Stimulated activated CD4-positive, alpha-beta T cell treated with anti-CD3 and anti-CD28 coated beads, Interleukin-4, amount 100 ng/mL, for 24 hours (primary cell): ENCODE measurements at places on chromosomes 5 and 9.
A peak's percentile ranks its signal among the peaks of the same experiment; 100 is the strongest.

DNA sequence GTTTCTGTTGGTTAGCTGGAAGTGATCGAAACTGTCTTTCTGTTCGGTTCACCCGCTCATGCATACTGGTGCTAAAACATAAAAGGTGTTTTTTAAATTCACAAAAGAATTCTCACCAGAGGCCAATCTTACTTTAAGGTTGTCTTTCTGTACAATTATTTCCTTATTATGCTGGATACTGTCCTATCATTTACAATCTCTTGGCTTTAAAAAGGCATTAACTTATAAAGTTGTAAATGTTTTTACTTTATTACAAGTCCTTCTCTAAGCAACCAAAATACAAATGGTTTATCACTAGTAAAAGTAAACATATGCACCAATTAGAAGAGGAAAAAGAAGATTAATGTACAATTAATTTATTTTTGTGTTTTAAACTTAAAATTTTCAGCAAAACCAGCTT lies 10.7 kb downstream of the CARNMT1 start:
- no peak for DNase-seq

DNA sequence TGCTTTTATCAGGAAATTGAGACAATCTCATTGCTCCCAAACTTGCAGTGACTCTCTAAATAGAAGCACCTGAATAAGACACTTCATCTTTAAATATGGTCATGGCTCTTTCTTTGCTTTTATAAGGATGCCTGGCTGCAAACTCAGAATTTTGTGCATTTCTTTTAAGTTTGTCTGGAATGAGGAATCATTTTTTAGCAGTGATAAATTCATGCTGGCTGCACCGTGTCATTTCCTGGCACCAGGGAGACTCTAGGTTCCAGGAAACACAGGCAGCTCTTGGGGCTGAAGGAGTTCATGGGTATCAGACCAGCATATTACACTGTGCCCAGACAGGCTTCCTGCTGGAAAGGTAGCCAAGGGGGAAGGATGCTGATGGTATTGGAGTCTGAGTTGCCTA lies 109.9 kb downstream of the NUDT12 start:
- DNase-seq = no peak

GRCh38 chr5:65883461-65883860 lies 42.9 kb upstream of the ERBIN start:
- DNase-seq = no peak

DNA sequence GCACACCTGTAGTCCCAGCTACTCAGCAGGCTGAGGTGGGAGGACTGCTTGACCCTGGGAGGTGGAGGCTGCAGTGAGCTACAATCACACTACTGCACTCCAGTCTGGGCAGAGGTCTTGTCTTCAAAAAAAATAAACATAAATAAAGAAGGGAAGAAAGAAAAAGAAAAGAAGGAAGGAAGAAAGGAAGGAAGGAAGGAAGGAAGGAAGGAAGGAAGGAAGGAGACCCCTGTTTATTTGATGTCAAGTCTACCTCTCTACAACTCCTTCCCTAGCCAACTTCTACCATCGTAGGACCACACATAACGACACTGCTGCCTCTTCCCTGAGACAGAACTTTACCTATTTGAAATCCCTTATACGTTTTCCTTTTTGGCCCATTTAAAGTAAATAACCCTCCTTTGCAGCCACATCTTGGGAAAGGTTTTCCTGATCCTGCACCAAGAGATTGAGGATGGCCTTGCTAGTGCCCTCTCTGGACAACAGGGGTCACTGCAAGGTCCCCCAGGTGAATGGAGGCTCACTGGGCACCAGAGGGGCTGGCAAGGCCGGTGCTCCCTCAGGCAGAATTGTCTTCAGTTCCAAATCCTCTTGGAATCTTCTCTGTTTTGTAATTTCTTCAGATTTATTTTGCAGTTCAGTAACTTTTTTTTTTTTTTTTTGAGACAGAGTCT lies 10.5 kb downstream of the RPS14 start:
- no peak for DNase-seq

DNA sequence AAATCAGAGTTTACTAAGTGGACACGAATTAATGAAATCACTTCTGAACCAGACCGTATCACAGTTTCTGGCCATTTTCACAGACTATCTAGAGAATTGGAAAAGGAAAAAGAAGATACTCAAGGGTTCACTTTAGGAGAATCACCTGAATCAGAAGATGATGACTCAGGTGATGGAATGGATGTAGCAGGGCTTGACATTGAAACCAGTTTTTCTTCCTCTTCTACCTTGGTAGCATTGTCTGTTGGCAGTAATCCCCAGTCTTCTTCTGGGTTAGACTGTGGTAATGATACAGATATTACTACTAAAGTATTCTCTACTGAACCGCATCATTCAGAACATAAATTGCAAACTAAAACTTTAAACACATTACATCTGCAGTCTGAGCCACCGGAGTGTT lies 38.5 kb downstream of the ICE1 start:
- no peak for DNase-seq

DNA sequence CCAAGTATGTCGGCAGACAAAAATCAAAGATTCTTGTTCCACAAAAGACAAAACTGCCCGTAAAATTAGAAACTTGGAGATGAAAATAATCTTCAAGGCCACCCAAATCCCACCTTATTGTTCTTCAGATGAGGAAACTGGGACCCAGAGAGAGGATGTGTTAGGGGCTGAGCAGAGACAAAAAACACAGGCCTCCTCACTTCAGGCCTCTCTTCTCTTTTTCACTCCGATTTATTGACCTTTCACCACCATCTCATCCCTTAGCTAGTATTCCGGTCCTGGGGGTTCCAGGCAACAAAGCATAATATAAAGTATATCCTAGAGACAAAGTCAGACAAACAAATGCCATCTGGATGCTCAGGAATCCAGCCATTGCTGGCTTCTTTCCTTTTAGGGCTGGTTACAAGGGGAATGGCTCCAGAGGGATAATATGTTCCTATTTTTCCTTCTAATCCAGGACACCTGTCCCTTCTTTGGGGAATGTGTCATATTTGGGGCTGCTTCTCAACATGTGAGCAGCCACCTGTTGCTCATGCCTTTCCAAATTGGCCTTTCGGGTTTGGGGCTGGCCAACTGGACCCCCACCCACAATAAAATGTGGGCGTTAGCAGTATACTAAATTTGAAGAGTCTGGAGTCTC lies 42.2 kb upstream of the AFAP1L1 start:
- DNase-seq = no peak

DNA sequence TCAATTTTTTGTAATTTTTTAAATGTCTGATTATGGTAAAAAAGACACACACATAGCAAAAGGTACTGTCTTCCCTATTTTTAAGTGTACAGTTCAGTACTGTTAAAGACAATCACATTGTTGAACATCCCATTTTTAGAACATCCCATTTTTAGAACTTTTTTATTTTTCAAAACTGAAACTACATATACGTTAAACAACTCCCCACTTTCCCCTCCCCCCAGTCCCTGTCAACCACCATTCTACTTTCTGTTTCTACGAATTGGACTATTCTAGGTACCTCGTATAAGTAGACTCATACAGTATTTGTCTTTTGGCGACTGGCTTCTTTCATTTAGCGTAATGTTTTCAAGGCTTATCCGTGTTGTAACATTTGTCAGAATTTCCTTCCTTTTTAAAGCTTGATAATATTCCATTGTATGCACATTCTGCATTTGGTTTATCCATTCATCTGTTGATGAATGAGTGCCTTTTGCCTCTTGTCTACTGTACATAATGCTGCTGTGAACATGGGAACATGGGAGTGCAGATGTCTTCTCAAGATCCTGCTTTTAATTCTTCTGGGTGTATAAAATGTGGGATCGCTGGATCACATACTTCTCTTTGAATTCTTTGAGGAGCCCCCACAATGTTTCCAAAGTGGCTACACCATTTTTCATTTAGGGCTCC lies 154.0 kb downstream of the PIK3R1 start:
- peak; percentile 58 for DNase-seq

GRCh38 chr5:97229196-97229595 lies 46.1 kb upstream of the RIOK2 start:
- no peak for DNase-seq

DNA sequence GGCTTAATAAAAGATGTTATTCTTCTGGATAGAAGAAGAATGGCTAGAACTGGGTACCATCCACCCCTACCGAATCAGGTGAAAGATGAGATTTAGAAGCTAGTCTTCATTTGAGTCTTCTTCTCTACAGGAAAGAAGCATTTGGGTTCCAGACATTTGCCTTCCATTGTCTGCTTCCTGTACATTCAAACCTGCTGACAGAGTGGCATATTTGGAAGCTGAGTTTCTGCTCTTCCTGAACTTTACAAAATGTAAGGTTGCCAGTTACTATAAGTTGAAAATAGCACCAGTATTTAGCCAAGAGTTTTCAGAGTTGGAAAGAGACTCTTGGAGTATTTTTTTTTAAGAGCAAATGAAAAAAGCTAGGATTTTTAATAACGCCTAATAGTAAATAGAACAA lies 525.4 kb upstream of the TLE4 start:
- no peak for DNase-seq

GRCh38 chr5:68548959-68549676 lies 333.6 kb downstream of the PIK3R1 start:
- no peak for DNase-seq

DNA sequence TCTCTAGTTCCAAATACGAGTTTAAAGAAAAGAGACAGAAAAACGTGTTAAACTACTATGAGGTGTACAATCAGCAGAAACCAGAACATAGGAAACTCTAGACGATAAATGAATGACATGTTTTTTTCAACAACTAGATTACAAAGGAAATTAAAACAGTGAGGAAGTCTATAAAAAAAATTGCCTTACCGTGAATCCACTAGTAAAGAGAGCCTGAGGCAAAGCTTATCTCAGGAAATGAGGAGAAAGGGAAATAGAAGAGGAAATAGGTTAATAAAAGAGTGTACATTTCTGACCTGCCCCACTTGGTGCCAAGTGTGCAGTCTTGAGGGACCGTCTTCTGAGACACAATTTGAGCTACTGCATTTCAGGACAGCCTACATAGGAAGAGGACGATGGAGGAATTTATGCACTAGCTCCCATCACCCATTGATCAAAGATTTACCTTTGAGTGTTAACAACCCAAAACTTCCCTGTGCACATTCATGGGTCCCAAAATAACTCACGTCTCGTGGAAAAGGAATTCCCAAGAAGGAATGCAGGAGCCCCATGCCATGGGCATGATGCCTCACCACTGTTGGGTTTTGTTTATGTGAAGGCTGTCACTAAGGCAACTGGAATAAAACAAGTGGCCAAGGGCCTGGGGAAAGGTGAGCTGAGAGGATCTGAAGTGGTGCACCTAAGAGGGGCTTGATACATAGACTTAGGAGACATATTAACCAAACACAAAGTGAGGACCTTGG lies 53.6 kb upstream of the SLC1A3 start:
- DNase-seq = no peak

DNA sequence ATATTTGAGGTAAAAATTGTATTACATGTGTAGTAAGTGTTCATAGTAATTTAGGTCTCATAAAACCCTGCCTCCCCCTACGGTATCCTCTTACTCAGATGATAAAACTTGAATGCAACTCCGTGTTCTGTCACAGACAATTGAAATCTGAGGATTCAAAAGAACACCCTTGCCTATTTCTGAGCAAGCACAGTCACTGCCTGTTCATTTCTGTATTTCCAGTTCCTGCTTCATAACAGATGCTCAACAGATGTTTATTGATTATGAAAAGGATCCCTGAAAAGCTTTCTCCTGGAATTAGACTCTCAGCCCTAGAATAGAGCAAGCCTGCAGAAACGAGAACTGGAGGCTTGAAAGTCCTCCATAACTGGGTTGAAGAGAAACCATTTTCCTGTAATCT lies 144.1 kb upstream of the SPEF2 start:
- no peak for DNase-seq

DNA sequence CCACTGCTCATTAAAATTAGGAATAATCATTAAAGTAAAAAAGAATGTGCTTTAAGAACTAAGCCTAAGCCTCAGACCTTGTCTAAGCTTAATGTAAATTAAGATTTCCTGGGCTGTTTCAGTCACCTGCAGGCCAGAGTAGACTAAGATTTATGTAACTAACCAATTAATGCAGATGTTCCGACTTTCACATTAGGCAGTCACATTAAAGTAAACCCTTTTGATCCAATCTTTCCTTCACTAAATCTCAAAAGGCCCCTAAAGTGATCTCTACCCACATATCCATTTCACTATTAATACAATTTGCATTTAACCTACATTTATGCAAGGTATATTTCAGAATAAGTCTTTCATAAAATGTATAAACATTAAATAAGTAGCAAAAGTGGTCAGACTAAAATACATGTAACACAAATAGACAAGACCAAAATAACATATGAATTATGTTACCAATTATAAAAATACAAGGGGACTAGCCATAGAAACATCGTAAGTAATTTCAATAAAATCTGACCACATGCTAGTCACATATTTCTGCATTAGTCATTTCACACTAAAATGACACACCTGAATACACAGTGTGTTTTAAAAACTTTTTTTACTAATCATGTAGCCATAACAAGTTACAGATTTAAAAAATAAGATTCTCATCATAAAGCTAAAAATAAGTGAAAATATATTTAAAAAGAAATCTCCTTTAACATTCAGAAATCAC lies 7.7 kb downstream of the NR3C1 start:
- DNase-seq = no peak

GRCh38 chr5:74516211-74516636 lies 124.3 kb downstream of the ENC1 start:
- no peak for DNase-seq
